T1000 (cell line): ENCODE measurements at places on chromosomes 2 and 18.

DNA sequence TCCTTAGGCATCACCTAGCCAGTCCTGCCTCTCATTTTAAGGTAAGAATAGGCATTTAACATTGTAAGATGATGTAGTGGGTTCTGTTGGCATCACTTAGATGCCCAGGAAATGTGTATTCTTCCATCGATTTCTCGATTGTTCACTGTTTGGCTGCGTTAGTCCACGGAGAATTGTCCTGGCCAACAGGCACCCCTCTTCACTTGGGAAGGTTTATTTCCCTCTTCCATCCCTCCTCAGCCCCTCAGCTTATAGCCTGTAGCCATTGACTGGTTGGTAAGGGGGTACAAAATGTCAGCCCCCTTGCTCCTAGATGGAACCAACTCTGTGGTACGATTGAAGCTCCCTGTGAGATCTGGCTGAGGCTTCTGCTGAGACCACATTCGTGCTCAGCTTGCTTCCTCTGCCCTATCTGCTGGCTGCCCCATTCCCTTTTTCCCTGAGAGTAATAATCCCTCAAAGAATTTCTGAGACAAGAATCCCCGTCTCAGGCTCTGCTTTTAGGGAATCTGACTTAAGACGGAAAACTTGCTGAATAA is 43.4 kb downstream of the PLEKHA3 start:
- DNase-seq, result no peak

GRCh38 chr2:235511187-235511661 is 17.4 kb downstream of the AGAP1 start:
- peak; percentile 41 for DNase-seq

DNA sequence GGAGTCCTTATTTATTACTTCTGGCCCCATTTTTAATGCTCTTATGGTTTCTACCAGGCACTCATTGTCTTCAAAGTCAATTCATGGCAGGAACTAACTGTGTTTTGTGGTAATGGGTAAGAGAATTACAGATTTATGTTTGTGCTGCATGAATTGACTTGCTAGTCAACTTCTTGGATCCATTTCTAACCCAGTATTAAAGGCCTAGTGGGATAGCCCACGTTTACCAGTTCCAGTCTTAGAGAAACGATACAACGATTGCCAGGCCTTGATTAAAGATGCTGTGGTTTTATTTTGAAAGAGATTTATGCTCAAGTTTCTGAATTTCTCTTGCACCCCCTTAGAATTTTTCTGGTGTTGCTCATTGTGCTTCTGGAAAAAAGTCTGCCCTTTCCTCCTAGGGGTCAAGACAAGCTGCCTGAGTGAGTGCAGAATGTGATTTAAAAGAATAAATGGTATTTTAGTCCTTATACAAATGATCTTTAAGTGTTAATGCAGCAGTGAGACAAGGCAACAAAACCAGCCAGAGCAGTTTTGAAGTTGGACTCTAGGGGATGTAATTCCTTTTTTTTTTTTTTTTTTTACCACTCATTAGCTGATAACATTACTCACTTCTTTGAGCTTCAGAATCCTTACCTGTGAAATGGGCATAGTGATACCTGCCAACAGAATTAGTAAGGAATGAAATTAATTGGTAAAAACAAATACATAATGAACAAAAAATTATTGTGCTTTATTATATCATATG is 101.5 kb downstream of the ARHGAP15 start:
- no peak for DNase-seq

GRCh38 chr2:32377928-32378327 is 21.1 kb downstream of the BIRC6 start:
- no peak for DNase-seq

- DNase-seq, result no peak
These were observed 23.8 kb downstream of the HDAC4 start for GRCh38 chr2:239376942-239377531.

DNA sequence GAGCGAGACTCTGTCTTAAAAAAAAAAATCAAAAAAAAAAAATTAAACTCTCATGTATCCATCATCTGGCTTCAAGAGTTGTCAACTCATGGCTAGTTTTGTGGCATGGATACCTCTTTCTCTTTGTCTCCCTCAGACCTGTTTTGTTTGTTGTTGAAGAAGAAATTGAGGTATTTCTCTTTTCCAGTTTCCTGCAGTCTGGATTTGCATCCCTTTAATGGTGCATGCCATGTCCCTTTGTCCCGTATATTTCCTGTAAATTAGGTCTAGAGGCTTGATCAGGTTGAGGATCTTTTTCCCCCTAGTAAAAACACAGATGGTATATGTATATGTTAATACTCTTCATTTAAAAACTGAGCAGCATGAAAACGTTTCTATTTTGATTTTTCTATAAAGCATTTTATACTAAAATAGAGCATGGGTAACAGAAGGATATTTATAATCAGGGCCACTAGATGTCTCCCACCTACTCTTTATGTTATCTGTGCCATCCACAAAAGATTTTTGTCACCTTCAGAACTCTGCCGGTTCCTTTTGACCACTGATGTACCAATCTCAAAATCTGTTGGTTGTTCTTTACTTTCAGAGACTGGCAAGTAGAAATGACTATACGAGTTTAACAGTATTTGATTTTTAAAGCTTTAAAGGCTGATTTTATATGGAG is 80.1 kb downstream of the GALNT1 start:
- no peak for DNase-seq

DNA sequence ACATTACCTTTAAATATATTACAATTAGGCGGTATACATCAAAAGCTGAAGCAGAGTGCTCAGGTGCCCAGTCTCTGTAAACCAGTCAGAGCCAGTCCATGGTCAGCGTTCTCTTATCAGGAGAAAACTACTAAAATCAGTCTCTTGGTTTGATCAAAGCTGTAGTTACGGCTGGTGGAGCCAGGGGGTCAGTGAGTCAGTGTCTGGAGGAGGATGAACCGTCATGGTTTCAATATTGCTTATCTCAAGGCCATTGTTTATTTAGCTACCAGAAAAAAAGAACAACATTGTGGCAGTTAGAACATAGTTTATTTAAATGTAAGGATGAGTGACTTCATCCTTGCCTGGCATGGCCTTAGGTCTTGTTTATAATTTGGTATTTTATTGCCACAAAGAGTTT is 71.3 kb upstream of the NYAP2 start:
- peak; percentile 51 for DNase-seq

DNA sequence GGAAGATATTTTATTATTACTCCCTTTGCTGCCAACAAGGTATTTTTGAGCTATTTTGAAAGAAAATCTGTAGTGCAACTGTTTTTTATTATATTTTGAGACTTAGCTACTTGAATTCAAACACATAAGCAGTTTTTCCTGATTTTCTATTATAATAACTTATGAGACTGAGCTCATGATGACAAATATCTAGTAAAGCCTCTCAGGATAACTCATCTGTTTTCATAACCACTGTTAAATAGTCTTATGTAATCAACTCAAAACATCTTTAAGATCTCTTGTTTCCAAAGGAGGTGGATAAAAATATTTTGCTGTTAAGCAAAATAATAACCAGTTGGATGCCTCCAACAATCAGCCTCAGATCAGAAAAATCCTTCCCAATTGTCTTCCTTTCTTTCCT is 21.9 kb upstream of the PPP1CB start:
- DNase-seq, result no peak

GRCh38 chr2:161121622-161122021 is 38.6 kb upstream of the TANK start:
- DNase-seq, result no peak

- DNase-seq, result no peak
These were observed 139.8 kb downstream of the PIK3C3 start for GRCh38 chr18:42094875-42095274.

GRCh38 chr18:10010611-10011015 is 96.8 kb downstream of the VAPA start:
- DNase-seq, result no peak
